ENCODE measurements at places on chromosomes 12 and 14.

GRCh38 chr12:110669193-110669502 is 19.8 kb downstream of the HVCN1 start:
- DNase-seq = no peak

DNA sequence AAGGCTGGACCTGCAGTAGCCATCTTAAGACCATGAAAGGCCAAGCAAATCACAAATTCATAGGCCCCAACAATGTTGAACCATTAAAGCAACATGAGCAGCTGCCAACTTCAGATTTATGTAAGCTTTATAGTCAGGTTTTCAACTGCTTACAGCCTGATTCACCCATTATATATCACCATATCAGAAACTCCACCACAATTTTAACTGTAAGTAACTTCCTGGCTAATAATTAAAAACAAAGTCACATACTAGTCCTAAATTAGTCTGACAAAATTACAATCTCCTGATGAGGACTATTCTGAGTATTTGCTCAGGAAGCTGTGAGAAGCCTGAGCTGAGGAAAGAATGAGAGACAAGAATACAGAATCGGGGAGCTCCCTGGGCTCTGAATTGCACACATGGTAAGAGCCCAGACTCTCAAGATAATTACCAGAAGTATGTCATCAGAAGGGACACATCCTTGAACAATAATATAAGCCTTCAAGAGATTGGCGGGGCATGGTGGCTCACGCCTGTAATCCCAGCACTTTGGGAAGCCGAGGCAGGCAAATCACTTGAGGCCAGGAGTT is 55.1 kb downstream of the NUMB start:
- DNase-seq = no peak

DNA sequence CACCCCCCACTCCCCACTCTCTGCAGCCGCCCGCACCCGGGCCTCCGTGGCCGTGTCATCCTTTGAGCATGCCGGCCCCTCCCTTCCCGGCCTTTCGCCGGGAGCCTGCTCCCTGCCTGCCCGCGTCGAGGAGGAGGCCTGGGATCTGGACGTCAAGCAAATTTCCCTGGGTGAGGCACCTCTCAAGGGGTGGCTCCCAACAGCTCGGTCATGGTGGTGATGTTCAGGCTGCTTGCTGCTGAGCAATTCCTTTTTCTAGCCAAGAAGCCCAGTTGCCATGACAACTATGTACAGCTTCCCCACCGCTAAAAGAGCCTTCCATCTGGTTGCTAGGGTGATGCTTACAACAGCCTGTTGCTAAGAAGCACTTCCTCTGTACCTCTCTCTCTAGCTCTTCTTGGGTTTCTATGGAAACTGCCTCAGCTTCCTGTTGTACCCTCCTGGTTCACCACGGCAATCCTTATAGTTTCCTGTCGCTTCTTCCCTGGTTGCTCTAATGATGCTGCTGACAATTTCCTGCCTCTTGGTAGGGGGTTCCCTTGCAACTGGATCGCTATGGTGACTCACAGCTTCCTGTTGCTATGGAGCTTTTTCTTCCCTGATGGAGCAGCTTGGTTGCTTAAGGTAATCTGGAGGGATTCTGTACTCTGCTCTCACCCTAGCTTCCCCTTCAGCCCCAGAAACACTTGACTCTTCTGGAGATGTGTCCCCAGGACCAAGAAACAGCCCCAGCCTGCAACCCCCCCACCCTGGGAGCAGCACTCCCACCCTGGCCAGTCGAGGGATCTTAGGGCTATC is 11.0 kb downstream of the ZNF219 start:
- DNase-seq = peak; percentile 36

DNA sequence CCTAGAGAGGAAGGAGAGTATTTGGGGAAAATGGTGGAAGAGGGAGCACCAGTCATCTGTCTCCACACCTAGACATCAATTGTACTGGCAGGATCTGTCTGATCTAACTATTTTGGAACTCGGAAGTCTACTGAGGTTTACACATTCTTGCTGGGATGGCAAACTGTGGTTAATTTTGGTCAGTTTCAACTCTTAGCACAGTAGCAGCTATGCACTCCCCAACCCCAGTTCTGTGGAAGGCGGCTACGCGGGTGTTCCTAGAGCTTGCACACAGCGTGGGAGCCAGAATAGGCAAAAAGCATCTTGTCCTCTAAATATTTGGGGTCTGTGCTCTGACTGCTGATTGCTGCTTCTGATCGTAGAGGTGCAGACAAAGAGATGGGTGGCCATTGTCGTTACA is 33.8 kb downstream of the TECPR2 start:
- DNase-seq = no peak

GRCh38 chr12:14710632-14711320 is 14.4 kb upstream of the GUCY2C start:
- no peak for DNase-seq

- no peak for DNase-seq
Measured at GRCh38 chr12:115354007-115354890, 670.3 kb upstream of the TBX3 start.

- DNase-seq = peak; percentile 40
Measured at GRCh38 chr12:124045671-124046455, 72.8 kb downstream of the ZNF664 start.

- DNase-seq = no peak
Measured at GRCh38 chr12:53498235-53498630, 1.0 kb downstream of the MAP3K12 start.

DNA sequence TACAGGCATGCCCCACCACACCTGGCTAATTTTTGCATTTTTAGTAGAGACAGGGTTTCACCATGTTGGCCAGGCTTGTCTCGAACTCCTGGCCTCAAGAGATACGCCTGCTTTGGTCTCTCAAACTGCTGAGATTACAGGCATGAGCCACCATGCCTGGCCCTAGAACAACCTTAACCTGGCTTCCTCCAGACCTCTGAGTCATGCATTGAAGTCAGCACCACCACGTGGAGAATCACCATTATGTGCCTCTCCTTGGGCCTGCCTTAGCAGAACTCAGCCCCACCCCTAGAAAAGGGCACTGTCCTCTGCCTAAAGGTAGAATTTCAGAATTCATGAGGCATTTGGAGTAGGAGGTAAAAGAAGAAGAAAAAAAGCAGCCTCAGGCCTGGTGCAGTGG is 49.0 kb downstream of the LIMA1 start:
- DNase-seq = no peak

Measured in anterior cingulate cortex (tissue), 58 donors.